ENCODE measurements at places on chromosomes 1 and 21.

- no peak for DNase-seq
Observed at GRCh38 chr1:21820597-21821232, 8.7 kb downstream of the LDLRAD2 start.

DNA sequence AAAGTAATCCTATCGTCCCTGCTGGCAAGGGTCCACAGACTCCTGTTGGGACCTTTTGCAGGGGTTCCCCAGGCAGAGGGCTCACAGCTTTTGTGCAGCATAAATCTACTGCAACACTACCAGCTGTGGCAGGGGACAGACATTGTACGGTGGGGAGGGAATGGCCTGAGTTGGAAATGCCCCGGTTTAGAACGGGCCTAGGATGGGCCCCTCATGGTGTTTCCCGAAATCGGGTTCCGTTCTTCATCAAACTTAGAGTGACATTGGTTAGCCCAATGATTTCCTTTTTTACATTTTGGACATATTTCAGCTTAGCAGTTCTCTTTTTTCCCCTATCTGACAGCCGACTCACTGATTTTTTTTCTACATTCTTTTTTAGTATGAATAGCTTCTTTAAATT lies 26.5 kb upstream of the SAMD11 start:
- DNase-seq = no peak

GRCh38 chr21:35940074-35940927 lies 120.0 kb downstream of the SETD4 start:
- DNase-seq = peak; percentile 91

- DNase-seq = no peak
Observed at GRCh38 chr1:174995916-174996315, 3.8 kb upstream of the CACYBP start.

- no peak for DNase-seq
Observed at GRCh38 chr1:237043846-237044636, 2.1 kb downstream of the RYR2 start.

DNA sequence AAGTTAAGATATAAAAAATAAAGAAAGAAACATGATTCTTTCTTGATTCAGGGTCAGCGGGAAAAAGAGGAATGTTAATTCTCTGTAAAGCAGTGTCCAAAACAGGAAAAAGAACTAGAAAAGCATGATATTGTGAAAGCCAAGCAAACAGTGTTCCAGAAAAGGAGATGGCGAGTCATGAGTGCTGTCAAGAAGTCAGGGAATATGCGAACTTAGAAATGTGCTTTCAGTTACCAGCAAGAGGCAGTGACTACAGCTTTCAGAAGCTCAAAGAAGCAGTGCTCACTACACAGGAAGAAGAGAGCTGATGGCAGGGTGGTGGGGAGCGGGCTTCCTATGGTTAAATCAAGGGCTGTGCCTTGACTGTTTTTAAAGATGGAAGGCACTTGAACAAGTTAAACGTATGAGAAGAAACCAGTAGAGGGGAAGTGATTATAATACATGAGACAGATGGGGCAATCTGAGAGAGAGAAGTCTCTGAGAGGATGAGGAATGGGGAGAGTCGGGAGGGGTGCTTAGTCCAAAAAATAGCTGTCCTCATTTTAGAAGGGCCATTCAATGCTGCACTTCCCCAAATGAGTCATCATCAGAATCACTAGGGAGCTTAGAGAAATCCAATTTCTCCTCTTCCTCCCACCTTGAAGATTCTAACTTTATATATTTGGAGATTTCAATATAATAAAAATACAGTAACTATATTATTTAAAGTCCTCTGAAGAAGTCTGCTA lies 90.4 kb downstream of the KCNK1 start:
- no peak for DNase-seq

DNA sequence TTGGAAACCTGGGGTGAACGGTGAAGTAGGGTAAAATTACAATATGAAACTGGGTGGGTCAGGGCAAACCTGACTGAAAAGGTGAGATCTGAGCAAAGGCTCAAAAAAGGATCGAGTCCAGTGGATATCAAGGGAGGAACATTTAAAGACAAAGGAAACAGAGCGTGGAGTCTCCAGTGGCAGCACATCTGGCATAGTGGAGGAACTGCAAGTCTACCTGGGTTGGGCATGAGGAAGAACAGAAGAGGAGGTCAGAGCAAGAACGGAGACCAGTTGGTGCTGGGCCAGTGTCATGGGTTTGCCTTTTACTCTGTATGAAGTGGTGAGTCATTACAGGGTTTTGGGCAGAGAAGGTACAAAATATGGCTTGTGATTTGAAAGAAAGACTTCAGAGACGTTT lies 163.7 kb downstream of the NTPCR start:
- DNase-seq = no peak

DNA sequence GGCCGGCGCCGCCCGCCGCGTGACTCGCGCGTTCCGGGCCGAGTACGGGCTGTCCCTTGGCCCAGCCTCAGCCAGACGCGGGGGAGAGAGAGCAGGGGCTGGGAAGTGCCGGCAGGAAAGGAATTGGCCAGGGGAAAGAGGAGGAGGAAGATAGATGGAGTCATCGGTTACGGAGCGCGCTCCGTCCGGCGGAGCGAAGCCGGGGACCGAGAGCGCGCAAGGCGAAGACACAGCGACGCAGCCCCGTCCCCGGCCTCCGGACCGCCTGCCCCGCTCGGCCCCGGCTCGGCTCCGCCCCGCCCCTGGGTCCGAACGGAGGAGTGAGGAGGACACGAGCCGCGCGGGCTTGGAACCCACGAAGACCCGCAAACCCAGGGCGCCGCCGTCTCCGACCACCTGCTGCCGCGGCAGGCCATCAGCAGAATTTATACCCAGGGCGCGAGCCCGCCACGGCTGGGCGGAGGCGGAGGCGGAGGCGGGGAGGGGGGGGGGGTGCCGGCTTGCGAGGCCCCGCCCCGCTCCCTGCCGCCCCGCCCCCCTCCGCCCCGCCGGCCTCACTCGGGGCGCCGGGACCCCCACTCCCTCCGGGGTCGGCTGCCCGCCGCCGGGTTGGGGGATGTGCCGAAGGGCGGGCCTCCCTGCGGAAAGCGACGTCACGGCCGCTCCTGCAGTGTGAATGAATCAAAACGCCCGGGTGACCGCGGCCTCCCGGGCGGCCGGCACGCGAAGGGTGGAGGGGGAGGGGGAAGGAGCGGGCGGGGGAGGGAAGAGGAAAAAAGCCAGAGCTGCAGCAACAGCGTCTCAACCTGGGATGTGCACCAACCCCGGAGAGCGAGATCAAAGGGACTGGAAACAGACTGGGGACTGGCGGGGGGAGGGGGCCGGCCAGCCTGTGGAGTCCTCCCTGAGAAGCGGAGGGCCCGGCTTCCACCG lies at the start of gene LHX4:
Gene LHX4, plus strand, starts transcription at position 782 of the 933 bp plus-strand sequence. CDS start 266 bp downstream, outside the sequence.
- DNase-seq = peak; percentile 40

- no peak for DNase-seq
Observed at GRCh38 chr1:17914131-17914530, 159.0 kb downstream of the ACTL8 start.

GRCh38 chr1:53946252-53947171 lies at the start of gene LRRC42:
Gene LRRC42, plus strand, starts transcription at chr1:53946350. Its CDS starts 5,650 bp downstream, at chr1:53952000.
- DNase-seq = no peak

Data from NCI-H1092 treated with DMSO at 0.1 percent for 48 hours (cell line).